CD4-positive, alpha-beta T cell treated with Interleukin-12 subunit alpha and Interleukin-12 subunit beta, for 1 hour (primary cell): ENCODE measurements at places on chromosomes 4 and X.

DNA sequence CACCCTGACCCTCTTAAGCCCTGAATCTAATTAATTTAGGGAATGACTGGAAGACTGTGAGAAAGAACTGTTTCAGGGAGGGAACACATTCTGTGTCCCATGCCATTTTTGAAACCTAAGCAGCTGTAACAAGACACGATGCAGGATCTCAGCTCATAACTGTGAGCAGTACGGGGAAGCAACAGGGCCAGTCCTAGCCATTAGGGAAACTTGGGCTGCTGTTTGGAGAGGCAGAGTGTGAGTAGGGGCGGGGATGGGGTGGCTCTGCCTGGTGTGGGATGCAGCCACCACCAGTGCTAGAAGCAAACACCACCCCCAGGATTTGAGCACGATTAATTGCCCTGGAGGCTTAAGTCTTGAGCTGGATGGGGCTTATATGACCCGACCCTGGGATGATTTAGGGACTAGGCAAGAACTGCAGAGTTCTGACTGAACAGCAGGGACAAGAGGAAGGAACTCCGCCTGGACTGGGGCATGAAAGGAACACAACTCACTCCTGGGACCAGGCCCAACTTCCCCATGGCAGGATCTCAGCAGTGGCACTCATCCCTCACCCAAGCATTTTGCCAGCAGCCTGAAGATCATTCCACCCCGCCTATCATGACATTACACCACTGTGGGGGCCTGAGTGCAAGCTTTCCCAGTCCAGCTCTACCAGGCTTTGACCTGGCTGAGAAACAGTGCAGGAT lies 43.1 kb downstream of the ATRX start:
- DNase-seq = no peak

DNA sequence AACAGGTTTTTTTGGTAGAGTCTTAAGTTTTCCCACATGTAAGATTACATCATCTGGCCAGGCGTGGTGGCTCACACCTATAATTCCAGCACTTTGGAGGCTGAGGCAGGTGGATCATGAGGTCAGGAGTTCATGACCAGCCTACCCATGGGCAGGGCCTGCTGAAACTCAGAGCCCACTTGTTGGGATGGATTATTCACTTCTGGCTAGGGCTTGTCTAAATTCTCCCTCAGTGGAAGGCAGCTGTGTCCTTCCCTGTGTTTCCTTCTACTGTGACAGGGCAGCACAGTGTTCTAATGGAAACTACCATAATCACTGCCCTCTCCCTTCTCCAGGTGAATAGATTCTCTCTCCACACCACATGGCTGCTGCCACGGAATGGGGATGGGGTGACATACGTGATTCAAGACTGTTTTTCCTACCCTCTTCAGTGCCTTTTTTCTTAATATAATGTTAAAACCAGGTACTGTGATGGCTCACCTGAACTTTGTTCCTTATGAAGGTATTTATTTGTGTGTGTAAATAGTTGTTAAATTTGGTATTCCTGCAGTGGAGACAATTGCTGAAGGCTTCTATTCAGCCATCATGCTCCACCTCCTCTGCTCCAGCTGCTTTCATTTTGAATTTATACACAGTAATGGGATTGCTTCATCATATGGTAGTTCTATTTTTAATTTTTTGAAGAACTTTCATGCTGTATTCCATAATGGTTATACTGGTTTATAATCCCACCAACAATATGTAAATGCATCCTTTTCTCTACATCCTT lies 287.2 kb upstream of the HS3ST1 start:
- no peak for DNase-seq

DNA sequence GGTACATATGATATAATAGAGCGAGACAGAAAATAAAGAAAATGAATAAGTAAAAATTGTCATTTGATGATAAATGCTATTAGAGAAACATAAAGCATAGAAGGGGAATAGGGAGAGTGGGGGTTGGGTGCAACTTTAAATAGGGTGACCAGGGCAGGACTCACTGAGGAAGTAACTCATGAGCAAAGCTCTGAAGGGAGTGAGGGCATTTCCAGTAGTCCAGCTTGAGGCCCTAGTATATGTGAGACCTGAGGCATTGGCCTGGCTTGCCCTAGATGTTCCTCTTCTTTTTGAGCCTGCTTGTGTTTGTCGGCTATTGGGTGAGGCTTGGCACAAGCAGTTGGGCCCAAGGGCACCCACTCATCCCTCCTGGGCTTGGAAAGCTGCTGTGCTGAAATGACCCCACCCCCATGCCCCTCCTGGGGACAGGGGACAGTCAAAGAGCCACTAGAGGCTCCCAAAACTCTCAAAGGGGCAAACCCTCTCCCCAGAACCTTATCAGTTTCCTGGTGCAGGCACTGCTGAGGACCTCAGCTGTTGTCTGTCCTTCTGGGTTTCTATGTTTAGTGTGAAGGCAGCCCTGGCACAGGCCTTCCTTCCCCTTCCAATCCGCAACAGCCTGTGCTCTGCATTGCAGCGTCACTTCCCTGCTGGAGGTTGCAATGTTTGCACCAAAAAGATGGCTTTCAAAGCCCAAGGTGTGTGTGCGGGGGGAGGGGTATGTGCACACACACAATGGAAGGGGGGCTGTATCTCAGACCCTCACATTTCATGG lies 40.1 kb downstream of the APLN start:
- DNase-seq = no peak

DNA sequence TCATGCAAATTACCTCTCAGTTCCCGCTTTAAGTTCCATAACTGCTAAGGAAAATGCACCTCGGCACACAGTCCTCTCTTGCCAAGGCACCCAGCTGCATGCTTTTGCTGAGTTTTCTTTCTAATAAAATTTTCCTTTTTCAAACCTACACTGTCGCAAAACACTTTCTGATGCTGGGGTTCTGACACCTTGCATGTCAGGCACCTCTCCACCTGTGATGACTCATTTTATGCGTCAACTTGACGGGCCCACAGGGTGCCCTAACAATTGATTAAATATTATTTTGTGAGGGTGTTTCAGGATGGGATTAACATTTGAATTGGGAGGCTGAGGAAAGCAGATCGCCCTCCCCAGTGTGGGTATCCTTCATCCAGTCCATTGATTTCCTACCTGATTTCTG lies 291.0 kb upstream of the STS start:
- no peak for DNase-seq

GRCh38 chrX:6131287-6131686 lies 97.4 kb downstream of the NLGN4X start:
- no peak for DNase-seq

- DNase-seq = no peak
These were observed 69.7 kb downstream of the ZFYVE28 start for GRCh38 chr4:2348786-2349185.

DNA sequence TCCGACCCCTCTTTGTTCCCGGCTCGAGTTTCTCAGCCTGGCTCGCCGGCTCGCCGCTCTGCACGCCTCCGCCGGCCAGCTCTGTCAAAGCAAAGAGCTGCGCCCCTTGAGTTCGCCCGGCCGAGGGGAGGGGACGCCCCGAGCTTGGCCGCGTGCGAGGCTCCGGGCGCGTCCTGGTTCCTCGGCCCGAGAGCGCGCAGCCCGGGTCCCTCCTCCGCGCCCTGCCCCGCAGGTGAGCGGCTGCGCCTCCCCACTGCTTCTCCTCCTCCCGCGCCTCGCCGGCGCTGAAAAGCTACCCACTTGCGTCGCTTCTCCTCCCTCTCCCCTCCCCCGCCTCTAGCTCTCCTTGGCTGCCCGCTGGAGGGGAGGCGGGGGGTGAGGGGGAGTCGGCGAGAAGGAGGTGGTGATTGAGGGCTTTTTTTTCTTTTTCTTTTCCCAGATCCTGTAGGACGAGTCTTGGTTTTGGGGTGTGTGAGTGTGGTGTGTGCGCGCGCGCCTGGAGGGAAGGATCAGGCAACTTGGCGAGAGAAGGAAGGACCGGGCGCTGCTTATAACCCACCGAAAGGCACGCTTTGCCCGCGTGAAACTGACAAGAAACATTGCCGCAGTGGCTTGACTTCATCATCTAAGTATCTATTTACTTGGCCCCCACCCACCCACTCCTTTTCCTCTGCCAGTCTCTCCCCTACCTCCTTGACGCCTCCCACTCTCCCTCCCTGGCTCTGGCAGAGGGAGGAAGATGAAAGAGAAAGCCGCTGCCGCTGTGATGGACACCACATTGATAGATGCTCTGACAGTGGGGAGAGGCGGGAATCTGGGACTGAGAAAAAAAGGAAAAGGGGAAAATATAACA lies at the start of gene LEF1:
LEF1 (minus strand) TSS at position 262 of the 853 bp plus-strand sequence. CDS start 1,165 bp downstream, outside the sequence.
- peak; percentile 67 for DNase-seq

GRCh38 chrX:5449323-5449722 lies 779.3 kb downstream of the NLGN4X start:
- DNase-seq = no peak

GRCh38 chr4:118005883-118006282 lies 28.4 kb upstream of the NDST3 start:
- DNase-seq = no peak

DNA sequence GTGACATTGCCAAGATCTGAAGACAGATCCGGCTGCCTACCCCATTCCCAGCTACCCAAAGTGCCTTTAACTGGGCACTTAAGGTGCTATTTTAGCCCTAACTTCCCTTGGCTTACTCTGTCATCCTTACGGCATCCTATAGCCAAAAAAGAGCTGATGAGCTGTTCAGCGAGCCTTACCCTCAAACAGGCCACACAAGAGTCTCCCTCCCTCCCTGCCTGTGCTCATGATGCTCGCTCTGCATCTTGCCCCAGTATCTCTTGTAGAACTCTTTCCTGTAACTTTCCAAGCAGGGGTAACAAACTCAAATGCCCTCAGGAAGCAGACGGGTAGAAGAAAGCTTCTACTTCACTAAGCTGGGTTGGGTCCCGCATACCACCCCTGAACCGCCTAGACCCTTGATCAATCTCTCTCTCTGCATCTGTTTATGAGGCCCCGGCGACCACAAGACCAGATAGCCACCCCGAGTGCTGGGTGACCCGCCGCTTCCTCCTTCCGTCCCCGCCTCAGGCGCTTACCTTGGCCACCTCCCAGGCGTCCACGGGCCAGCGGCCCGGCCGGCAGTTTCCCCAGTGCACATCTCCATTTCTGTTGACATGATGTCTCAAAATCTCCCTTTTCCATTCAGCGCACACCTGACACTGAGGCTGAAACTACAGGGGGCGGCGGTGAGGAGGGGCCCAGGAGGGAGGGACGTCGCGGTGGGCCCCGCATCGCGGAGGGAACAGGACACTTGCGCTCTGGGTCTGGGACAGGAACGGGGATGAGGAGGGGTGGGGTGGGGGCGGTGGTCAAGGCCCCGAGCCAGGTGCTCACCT lies 663 bp downstream of the CXorf38 start:
- DNase-seq = peak; percentile 23

- no peak for DNase-seq
These were observed 25.8 kb downstream of the GAB1 start for GRCh38 chr4:143362349-143363046.

DNA sequence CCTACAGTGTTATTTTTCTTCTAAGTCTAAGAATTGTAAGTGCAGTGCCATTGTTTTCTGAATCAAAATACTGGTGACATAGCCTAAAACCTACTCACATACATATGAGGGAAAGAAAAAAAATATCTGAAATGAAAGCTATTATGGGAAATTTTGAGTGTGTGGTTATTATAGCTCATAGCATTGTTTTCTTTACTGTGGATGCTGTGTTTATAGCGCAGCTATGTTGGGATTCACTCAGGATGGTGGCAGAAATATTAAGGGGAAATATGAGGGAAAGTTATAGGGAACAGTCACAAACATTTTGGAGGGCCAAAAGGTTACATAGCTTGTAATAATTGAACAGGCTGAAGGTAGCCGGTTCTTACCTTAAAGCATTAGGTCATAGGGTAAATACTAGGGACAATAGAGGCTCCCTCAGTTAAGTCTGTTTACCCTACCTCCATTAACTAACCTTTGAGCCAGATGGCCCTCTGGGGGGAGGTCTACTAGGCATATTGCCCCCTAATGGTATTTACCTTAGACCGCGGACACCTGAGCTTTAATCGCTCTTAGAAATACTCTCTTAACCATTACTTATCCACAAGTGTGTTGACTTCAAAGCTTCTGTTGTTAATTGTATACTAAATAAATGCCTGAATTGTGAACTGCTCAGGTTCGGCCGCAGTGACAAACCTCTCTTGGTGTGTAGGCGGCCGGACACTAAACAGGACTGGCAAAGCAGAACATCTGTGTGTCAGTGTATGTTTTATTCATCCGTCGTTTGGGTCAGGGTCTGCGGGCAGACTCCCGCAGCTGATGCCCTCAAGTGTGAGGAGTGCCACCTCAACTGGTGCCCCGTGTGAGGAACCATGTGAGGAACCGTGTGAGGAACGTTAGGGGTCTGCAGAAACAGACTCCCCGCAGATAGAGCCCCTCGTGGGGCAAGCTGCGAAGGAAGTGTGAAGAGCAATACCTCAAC lies 21.3 kb upstream of the SULT1B1 start:
- no peak for DNase-seq

DNA sequence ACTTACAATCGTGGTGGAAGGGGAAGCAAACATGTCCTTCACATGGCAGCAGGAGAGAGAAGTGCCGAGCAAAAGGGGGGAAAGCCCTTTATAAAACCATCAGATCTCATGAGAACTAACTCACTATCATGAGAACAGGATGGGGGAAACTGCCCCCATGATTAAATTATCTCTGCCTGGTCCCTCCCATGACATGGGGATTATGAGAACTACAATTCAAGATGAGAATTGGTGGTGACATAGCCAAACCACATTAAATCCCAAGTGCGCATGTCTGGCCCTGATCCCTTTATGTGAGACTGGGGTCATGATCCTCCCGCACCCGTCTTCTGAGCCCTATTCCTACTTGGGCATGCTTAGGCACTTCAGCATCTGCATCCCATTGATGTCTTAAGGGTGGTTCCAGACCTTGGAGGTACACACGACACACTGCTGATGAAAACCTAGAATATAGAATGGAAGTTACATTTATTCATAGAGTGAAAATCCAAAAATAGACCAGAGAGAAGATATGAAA lies 116.0 kb downstream of the PTTG2 start:
- DNase-seq = no peak

DNA sequence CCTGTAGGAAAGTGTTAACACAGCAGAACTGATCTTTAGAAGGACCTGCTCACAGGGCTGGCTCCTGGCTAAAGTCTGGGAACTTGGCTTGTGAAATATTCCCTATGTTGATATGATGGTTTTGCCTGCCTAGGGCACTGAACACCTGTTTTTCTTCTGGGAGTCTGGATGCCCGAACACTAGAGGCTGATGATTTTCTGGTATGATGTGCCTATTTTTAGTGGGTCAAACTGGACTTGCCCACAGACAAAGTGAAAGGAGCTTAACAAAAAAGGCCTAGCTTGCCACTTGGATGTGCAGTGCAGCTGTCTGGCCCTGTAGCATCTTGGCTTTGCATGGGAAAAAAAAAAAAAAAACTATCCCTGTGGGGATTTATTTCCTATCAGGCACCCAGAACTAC lies 39.1 kb downstream of the ZNF674 start:
- no peak for DNase-seq

DNA sequence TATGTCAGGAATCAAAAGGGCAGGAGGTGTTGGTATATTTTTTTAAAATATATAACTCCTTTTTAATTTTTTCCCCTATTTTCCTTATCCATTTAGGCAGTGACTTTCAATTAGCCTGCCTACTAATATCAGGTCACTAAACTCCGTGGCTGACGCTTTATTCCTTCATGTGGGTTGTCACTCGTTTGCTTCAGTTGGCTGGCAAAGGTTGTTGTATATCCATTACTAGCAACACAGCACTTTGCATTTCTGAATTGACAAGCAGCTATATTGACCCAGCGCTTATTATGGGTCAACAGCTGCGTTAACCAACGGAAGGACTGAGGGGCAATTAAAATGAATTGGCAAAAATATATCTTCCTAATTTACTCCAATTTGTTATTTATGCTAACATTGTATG lies 87.7 kb downstream of the ARX start:
- DNase-seq = no peak
